ENCODE measurements at places on chromosomes 11 and 22.

DNA sequence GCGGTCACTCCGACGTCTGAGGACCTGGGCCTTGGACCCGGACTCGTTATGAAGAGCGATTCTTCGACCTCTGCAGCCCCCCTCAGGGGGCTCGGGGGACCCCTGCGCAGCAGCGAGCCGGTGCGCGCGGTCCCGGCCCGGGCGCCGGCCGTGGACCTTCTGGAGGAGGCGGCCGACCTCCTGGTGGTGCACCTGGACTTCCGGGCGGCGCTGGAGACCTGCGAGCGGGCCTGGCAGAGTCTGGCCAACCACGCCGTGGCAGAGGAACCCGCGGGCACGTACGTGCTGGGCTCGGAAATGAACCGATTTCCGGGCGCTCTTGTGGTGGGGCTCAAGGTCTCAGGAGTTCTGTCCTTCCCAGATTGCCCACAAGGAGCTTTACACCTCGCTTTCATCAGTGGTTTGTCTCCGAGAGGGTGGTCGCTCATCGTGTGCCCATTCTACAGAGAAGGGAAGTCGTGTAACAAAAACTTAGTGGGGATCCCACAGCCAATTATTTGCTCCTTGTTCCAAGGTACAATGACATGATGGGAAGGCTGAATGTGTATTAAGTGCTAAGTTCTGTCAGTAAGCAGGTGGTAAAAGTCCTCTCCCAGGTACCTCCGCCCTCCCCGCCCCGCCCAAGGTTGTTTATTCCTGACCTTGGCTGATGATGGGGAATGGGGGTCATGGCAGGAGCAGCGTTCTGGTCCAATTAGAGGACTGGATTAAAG lies 695 bp downstream of the PEX26 start:
- peak; percentile 10 for DNase-seq

- peak; percentile 58 for DNase-seq
Observed at GRCh38 chr22:42581762-42582716, 28.3 kb downstream of the SERHL2 start.

DNA sequence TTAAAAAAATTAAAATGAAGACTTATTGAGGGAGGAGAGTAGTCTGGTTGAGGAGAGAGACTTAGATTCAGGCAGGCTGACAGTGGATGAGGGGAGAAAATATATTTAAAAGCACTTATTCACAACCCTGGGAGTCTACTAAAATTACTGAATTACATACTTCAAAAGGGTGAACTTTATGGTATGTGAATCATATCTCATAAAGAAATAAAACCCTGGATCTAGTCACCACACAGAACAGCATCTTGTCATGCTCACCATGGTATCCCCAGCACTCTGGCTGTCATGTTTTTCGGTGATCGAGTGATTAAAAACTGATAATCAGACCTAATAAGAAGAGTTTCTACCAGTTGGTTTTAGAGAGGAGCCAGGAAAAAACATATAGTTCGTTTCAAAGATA lies 11.0 kb downstream of the TEAD1 start:
- DNase-seq = no peak

DNA sequence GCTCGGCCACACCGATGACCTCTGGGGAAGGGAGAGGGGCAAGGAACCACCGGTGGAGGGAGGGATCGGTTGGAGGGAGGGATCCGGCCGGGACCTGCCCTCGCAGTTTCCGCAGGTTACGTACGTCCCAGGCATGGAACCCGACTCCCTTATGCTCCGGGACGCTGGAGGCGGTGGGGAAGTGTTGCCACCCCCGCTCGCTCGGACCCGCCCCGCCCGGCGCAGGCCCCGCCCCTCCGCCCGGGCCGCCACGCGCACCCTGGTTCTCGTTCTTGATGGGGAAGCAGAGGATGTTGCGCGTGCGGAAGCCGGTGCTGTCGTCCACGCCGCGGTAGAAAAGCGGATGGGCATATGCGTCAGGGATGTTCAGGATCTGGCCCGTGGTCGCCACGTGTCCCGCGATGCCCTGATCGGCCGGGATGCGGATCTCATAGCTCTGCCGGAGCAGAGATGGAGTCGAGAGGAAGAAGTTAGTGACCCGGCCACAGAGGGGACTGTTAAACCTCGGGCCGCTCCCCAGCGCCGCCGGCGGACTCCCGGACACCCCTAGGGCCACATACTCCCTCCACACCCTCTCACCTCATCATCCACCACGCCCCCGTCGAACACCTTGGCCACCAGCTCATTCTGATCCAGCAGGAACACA lies 89.8 kb downstream of the PDE2A start:
- DNase-seq = peak; percentile 44

- DNase-seq = no peak
Observed at GRCh38 chr11:64243236-64243854, 2.5 kb downstream of the FKBP2 start.

DNA sequence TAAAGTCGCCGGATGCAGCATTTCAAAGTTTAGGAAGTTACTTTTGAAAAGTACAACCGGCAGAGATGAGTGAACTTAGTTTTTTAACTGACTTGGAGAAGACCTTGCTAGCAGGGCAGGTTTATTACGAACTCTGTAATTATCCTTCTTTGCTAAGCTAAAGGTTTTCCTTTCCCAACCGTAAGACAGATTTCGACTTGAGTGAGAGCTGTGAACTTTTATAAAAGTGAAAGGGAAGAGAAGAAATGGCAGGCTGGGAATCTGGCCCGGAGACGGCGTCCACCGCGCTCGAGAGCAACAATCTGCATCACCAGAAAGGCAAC lies 659 bp upstream of the TEAD1 start:
- no peak for DNase-seq

DNA sequence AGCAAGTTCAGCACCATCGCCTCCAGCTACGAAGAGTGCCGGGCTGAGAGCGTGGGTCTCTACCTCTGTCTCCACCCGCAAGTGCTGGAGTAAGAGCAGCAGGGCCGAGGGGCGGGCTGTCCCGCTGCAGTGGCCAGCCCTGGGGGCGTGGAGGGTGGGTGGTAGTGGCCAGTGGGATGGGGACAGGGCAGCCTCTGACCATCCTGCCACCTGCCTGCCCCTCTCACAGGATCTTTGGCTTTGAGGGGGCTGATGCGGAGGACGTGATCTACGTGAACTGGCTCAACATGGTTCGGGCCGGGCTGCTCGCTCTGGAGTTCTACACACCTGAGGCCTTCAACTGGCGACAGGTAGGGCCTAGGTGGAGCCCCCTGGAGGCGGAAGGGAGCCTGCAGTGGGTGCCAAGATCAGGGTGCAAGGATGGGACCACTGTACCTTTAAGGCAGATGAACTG lies 15.0 kb upstream of the BBS1 start:
- DNase-seq = no peak

GRCh38 chr11:5036669-5037068 lies 9.7 kb upstream of the OR52J3 start:
- DNase-seq = no peak

DNA sequence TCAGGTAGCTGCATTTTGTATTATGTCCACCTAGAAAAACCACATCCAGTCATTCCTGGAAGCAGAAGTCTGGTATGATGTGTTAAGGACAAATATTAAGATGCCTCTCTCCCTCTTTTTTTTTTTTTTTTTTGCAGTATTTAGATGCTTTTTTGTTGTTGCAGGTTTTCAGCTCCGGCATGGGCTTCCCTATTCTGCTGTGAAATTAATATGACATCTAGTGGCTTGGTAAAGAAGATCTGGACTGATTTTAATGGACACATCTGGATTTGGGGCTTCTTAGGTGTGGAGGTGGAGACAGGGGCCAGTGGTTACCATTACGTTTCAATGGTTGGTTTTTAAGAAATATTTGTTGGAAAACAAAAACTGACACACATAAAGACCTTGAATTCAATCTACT lies 47.5 kb upstream of the RASSF10 start:
- no peak for DNase-seq

DNA sequence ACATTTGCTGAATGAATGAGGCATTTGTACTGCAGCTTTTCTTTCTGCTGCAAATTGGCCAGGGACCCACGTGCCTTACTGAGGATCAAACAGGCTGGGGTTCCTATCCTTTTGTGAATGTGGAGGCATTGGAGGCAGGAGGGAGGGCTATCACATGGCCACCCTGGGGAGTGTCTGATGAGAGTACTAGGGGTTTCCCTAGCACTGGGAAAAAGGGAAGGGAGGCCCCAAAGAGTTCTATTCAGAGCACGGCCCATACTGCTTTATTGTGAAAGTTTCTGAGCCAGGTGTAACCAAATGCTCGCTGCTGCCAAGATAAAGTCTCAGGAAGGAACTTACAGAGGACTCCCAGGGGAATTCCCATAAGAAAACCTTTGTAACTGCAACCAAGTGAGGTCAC lies 78.4 kb upstream of the ANO1 start:
- DNase-seq = no peak

- no peak for DNase-seq
Observed at GRCh38 chr11:112255067-112255720, 5.5 kb downstream of the PLET1 start.

DNA sequence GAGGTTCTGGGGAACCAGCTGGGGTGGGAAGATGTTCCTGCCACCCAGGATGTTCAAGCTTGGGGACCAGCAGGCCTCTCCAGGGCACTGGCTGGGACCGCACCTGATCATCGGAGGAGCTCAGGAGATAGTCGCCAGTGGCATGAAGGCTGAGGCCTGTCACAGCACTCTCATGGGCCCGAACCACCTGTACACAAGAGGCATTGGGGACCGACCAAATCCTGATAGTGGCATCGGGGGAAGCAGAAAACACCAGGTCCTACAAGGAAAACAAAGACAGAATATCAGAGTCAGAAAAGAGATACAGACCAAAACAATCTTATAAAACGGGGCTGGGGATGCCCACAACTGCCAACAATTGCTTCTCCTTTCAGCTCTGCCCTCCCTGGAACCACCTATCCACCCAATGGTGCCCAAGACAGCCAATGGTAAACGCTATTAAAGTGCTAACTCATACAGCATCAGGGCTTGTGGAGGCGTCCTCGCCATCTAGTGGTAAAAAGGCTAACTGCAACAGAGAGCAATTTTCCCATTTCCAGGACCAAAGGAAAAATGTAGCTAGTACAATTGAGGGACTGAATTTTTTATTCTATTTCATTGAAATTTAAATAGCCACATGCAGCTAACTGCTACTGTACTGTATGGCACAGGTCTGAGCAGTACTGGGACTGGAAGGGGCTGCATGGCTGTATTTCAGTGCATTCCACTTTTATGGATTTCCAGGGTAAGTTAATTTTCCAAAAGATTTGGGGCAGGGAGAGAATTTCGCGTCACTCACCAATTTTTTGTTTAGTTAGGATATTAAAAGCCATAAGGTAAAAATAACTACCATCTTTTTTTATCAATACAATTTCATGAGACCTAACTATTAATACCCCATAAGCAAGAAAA lies 7.1 kb downstream of the PRPF19 start:
- no peak for DNase-seq

DNA sequence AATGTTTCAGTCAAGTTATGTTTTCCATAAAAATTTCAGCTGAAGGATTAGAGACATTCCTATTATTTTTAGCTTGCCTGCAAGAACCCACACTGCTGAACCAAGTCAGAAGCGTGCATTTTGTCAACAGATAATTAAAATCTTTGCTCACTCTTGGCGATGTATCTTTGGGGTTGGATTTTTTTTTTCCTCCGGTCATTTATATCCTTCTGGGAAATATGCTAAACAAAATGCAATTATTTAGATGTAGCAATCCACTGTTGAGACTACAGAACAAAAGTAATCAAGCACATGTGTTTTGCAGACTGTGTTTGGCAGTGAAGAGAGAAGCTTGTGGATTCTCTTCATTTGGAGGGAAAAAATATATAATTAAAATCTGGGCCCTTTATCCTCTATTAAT lies 15.3 kb upstream of the NELL1 start:
- DNase-seq = no peak
